ENCODE measurements at places on chromosomes 2 and 18.

GRCh38 chr2:129396980-129397599 is 582.4 kb upstream of the RAB6C start:
- DNase-seq = no peak

DNA sequence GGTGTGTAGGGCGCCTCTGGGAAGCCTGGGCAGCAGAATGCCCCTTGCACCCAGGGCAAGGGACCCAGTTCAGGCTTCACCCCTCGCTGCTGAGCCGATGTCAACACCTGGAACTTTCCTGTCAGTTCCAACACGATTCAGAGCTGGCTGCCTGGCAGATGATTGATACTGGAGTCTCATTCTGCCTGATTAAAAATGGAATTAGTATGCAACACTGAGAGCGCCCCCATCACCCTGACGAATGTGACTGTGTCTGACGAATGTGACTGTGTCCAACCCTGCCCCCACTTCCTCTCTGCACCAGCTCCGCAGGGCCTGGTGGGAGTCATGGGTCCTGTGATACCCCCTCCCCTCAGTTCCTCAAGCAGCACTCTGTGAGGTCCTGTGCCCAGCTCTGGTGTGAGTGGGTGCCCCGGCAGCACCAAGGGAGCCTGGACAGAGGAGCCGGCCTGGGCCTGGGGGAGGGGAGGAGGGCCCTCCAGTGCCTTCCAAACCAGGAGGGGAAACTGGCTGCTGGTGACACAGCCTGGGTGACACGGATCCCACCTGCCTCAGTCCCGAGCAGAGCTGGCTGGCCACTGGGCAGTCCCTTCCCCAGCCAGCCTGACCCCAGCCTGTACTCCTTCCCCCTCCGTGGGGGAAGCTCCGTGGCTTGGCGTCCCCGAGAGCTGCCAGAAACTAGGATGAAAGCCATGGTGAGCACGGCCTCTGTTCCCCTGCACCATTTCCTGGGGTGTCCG is 41.4 kb upstream of the ALPP start:
- DNase-seq = no peak

GRCh38 chr2:239881031-239881471 is 144.1 kb downstream of the NDUFA10 start:
- no peak for DNase-seq

GRCh38 chr2:136766073-136766404 is 694 bp downstream of the THSD7B start:
- peak; percentile 2 for DNase-seq

GRCh38 chr2:230824406-230824978 is 40.2 kb upstream of the ITM2C start:
- DNase-seq = peak; percentile 71

- DNase-seq = no peak
Observed at GRCh38 chr2:178895872-178896271, 88.6 kb upstream of the TTN start.

- no peak for DNase-seq
Observed at GRCh38 chr2:41222593-41222992, 770.7 kb upstream of the SLC8A1 start.

GRCh38 chr18:48326901-48327675 is 82.1 kb downstream of the ZBTB7C start:
- DNase-seq = no peak

DNA sequence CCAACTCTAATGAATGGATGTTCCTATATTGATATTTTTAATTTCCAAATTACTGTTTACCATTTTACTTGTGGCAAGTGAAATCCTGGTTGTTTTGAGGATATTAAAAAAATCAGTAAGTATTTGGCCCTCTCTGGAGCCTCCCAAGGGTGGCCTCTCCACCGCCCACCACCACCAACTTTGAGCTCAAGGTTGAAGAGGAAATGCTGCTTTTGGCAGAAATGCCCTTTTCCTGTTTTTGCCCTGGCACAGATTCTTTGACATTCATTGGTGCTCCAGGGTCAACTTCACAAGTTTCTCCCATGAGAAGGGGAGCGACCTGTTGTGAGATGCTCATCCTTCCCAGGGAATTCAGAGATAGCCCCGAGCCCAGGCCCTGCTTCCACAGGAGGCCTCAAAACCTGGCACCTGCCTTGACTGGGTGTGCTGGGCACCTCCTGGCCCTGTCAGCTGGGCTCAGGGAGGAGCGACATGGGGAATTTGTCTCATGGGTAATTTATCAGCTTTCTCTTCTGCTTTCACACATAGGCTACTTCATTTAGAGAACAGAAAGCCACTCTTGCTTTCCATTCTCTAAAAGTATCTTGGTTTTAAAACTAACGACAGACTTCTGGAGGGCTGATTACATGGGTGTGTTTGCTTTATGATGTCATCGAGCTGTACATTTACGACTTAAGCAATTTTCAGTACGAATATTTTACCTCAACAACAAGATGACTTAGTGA is 6.9 kb downstream of the CD8A start:
- DNase-seq = no peak

DNA sequence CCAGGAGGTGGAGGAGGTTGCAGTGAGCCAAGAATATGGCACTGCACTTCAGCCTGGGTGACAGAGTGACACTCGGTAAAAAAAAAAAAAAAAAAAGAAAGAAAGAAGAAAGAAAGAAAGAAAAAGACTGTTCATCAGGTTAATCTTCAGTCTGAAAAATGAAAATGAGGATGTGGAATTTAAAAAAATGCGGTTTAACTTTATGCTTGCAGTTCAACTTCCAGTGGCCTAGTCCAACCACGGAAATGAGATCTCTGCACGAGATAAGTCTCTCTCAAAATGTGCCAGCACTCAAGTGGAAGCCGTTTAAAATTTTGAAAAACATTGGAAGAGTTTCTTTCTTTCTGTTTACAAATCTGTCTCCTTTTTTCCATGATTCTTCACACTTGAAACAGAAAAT is 112.1 kb downstream of the DOCK10 start:
- no peak for DNase-seq

- DNase-seq = no peak
Observed at GRCh38 chr2:27092696-27093429, 6.3 kb downstream of the KHK start.

GRCh38 chr2:74528600-74529356 is 728 bp downstream of the AUP1 start:
- no peak for DNase-seq

DNA sequence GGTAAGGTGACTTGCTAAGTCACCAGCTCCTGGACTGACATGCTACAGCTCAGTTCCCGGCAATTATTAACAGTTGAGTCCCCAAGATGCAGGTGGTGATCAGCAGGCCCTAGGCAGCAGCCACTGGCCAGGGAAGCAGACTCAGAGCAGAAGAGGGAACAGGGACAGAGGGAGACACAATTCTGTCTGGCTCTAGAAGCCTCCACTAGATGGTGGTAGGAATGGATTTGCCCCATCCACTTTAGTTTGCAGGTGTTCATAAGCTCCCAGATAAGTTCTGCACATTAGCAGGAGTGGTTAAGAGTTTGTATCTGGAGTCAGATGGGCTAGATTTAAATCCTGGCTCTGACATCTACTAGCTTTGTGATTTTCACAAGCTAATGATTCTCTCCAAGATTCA is 25.5 kb upstream of the SLC1A4 start:
- no peak for DNase-seq

DNA sequence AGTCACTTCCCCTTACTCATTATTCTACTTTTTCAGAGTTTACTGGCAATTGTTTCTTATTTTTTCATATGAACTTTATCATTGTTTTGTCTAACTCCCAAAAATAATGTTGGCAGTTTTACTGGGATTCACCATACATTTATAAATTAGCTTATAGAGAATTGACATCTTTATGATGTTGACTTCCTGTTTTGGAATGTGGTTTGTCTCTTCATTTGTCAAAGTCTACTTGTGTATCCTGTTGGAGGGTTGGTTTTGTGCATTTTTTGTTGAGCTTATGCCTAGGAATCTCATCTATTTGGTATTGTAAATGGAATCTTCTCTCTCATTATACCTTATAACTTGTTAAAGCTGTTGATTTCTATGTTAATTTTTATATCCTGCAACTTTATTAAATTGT is 16.4 kb downstream of the EPC2 start:
- DNase-seq = no peak

GRCh38 chr2:118794546-118794945 is 52.9 kb downstream of the EN1 start:
- no peak for DNase-seq

- DNase-seq = no peak
Observed at GRCh38 chr2:159963700-159964099, 98.7 kb downstream of the PLA2R1 start.

DNA sequence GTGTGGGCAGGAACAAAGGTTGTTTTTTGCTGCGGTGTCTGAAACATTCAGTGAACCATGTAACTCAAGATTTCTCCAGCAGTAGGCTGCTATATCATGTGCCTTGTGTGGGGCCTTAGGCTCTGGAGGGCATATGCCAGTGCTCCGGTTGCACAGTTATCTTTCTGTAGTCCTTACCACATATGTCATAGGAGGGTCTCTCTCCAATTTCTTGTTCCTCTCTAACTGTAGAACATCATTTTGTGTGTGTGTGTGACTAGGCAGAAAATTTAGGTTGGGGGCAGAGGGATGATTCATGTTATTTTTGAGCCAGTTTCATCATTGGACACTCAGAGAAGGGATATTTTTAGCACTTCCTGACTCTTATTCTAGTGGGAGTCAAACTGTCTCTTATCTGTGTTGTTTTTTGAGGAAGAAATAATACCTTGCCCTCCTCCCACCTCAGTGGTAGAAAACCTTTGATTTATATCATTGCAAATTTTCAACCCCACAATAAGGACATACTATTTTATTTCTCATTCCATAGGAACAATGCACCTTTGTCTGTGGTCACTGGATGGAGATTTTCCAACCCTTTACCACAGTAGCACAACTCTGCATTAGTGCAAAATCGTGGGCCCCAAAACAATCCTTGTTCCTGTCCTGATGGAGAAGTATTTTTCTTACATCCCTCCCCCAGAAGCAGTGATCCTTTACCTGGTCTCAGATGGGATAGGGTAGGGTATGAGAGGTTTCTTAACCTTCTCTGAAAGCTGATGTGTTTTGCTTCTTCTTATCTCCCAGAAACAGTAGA is 113.9 kb downstream of the CCDC74A start:
- DNase-seq = no peak

DNA sequence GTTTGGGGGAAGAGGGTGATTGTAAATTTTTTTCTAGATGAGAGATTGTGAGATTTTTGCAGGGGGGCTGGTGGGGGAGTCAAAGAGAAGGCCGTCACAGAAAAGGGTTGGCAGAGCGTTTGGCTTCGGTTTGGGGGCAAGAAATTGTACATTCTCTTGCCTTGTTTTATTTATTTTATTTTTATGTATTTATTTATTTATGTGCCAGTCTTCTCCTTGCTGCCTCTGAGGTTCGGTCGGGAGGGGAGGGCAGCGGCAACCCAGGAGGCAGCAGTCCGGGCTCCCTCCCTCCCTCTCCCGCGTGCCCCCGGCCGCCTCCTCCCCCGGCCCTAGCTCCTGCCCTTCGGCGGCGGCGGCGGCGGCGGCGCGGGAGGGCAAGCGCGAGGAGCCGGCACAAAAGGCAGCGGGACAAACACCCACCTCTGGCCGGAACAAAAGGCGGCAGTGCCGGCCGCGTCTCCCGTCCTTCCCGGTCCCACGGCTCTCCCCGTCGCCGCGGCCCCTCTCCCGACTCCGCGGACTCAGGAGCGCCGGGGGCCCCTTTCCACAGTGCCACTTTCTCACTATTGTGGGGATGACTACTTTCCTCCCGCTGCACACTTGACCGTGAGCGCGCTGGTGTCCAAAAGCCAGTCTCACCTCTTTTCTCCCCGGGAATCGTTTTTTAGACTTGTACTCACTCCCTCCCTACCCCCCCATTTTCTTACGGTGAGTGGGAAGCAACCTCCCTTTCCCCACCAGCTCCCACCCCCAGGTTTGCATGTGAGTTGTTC is 1.2 kb downstream of the BCL11A start:
- peak; percentile 58 for DNase-seq

DNA sequence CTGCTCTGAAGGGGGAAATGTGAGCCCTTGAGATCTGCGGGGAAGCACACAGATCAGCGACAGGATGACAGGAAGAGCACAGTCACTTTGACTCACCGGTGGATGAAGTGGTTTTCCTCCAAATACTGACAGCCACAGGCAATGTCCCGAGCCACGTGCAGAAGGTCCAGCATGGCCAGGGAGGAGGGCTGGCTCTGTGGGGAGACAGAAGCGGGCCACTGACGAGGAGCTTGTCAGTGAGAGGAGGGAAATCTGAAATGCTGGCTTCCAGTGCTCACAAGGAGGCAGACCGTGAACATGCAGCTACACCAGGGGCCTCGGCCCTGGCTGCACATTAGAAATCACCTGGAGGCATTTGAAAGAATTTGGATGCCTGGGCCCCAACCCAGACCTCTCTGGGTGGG is 98.7 kb downstream of the CLIP4 start:
- DNase-seq = no peak

DNA sequence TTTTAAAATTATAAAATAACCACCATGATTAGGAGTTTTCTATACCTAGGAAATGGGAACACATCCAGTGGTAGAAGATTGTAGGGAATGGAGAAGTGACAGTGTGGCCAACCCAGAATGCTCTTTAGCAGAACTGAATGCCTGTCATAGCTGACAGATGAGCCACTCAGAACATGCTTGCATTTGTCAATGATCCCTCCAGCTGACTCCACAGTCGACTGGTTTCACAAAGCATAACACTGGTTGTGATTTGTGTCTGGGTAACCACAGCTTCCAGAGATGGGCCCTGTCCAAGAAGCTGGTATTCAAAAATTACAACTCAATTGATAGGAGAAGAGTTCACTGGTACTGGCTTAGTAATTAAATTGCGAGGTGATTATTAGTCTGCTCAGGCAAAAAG is 9.0 kb upstream of the CTIF start:
- DNase-seq = no peak

GRCh38 chr18:11134940-11135339 is 14.4 kb downstream of the PIEZO2 start:
- no peak for DNase-seq

DNA sequence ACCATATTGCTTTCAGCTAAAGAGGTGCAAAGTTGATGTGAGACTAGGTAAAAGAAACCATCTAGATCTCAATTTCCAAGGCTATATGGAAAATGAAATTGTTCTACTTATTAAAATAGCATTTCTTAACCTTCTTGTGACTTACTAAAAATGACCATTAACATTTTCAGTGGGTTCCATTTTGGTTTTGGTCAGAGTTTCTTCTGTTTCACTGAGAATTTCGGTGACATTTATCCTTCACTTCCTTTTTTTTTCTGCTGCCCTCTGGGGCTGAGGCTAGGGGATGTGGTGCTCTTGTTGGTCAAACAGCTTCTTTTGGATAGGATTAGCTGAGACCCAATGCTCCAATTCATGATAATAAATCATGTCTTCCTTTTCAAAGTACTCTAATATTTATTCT is 44.3 kb upstream of the REL start:
- no peak for DNase-seq

GRCh38 chr18:57618910-57619309 is 2.7 kb downstream of the NARS1 start:
- DNase-seq = no peak

GRCh38 chr2:134174711-134175110 is 79.2 kb upstream of the MGAT5 start:
- no peak for DNase-seq

- peak; percentile 31 for DNase-seq
Observed at GRCh38 chr18:72086421-72086820, 457.7 kb downstream of the CBLN2 start.

GRCh38 chr18:10006311-10006893 is 92.6 kb downstream of the VAPA start:
- DNase-seq = peak; percentile 22

All from NCI-H2081 (cell line).